ENCODE measurements at places on chromosomes 6 and 20.

DNA sequence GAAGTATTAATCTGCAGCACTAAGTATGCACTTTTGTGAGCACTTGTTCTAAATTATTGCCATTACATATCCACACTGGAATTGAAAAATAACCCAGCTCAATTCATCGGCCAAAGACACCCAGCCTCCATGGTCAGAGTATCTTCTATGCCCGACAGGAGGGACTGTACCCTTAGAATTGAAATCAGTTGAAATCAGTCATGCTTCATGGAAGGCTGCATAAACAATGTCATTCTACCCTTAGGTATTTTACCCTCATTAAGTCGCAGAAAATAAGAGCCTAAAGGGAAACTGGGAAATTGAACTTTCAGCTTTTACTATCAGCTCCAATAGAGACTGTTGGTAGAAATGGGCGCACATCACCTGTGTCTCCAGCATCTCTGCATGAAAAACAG is 2.9 kb upstream of the RAMACL start:
- DNase-seq = no peak

DNA sequence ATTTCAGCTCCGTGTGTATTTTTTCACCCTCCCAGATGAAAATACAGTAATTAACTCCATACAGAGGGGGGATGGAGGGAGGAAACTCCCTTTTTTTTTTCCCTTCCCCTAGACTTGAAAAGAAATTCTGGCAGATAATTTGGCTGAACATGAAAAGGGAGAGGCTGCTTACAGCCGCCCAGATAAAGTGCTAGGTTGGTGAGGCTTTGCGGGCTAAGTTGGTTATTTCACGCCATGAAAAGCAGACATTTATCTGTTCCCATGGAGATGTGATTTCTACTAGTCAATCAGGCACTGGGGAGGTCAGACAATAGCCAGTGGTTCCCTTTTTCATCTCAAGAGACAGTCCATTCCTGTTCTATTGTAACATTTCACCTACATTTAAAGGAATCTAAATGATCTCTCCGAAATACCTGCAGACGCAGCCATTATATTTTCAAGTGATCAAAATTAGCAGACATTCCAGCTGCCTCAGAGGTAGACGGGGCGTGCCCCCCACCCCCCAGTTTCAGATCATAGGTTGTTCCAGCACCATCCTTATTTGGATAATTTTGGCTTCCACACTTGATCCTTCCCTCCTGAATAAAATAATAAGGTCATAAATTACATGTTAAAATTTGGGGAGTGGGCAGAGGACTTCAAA is 143.9 kb upstream of the ZNF217 start:
- no peak for DNase-seq

DNA sequence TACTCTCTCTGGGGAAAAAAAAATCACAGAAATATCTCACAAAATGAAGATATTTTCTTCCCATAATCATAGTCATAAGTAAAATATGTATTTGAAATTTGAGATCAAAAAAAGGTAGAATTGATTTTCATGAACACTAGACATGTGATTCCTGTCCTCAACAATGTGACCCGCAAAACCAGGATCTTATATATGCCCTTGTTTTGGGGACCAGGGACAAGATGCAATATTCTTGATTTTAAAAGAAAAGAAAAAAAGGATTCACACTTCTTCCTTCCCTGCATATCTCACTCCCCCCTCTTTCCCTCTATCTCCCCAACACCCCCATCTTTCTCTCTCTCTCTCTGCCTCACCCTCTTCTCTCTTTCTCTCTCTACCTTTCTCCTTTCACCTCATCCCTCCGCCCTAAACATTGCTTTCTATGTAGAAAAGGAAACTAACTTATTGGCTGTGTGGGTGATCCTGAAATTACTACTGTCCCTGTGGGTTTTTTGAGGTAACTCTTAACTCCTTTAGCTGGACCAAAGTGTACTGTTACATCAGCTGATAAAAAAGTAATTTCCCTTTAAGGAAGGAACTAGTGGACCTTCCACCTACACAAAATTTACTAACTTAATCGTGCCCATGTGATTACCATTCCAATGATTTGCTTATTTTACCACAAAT is 85.6 kb downstream of the AIG1 start:
- no peak for DNase-seq

DNA sequence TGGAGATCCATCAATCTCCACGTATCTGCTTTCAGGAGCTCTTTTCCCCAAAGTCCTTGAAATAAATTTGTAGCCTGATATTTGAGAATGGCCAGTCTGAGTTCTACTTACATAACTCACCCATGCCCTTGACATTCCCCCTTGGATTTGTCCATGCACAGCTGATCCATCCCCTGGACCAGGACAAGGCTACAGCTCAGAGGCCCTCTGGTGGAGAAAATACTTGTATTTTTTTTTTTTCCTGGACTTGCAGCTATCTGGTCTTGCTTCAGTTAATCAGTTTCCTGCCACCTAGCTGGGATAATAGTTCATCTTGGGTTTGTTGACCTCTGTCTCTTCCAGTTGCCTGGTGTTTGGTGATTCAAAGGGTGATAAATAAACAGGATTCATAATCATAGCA is 467.6 kb downstream of the DHX35 start:
- no peak for DNase-seq

GRCh38 chr6:168934660-168935627 is 318.7 kb downstream of the THBS2 start:
- DNase-seq = no peak

GRCh38 chr6:113625850-113626249 is 231.3 kb upstream of the MARCKS start:
- DNase-seq = no peak

DNA sequence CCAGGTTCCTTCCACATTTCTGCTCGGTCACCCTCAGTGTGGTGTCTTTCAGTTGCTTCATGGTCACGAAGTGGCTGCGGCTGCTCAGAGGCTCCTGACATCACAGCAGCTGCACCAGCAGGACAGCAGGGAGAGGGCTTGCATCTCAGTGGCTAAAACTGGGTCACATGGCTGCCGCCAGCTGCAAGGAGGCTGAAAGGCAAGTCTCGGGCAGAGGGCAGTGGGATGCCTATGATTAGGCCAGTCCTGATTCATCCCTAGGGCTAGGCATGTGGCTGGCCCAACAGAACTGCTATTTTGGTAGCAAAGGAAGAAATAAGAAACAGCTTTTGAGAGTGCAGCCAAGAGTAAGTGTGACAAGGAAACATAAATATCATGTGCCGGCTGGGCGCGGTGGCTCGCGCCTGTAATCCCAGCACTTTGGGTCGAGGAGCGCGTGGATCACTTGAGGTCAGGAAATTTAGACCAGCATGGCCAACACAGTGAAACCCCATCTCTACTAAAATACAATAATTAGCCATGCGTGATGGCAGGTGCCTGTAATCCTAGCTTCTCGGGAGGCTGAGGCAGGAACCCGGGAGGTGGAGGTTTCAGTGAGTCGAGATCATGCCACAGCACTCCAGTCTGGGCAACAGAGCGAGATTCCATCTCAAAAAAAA is 46.6 kb downstream of the RBM38 start:
- DNase-seq = no peak

GRCh38 chr6:141488488-141488887 is 644.2 kb upstream of the GJE1 start:
- no peak for DNase-seq

DNA sequence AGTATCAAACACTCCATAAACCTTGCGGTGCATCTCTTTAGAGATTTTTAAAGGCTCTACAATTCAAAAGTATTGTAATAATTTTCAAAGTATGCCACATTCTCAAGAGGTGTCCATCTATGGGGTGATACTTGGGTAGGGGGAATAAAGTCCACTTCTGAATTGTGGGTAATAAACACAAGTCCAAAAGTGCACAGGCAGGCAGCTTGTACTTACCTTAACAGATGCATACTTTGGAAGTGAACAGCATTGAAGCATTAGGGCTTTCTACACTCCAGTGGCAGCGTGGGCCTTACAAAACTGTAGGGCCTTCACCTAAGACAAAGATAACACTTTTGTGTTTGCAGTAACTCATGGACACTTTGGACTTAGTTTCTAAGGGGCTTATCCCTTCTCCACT is 58.6 kb downstream of the AIG1 start:
- no peak for DNase-seq

- DNase-seq = no peak
Observed at GRCh38 chr6:156928126-156928525, 150.9 kb downstream of the ARID1B start.

- DNase-seq = no peak
Observed at GRCh38 chr6:3819161-3820110, 29.7 kb upstream of the FAM50B start.

DNA sequence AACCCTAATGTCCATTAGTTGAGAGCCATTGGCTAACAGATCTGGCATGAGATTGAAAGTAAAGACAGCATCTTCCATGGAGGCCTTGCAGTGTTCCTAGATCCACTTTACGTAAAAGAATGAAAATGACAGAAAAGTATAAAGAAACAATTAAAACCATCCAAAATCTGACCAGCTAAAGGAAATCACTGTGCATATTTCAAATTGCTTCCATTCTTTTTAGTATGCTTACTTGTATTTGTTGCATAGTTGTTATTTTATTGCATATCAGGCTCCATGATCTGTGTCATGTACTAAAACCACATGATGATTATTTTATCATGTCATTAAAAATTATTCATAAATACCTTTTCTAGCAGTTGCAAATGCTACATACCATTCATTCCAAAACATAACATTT is 67.9 kb downstream of the GCLC start:
- no peak for DNase-seq

DNA sequence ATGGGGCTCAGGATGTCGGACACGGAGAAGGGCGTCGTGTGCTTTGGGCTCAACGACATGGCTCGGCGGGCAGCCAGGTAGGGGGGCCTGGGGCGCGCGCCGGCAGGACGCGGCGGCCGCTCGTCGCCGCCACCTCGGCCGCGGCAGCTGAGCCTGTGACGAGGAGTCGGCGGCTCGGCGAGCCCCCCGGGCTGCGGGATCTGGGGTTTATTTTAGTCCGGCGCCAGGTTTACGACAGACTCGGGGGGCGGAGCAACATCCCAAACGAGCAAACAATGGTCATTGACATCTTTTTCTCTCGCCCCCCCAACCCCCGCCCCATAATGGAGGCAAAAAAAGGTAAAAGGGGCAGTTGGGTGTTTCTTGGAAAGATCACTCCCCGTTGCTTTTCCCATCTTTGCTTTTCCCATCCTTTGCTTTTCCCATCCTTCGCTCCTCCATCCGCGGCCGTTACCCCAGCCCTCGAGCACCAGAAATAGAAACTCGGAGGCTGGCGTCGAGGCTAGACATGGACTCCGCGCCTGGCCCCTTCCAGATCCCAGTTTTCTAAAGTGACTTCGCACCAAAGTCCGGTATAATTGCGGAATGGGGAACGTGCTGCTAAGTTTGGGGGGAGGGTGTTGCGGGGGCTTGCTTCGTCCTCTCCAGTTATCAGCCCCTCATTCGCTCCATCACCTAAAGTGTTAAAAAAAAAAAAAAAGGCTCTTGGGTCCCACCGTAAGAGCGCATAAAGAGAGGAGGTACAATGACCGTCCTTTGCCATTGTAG is at the start of gene NKX2-4:
TSS of gene NKX2-4 (minus strand) at position 186 of the 768 bp plus-strand sequence. CDS start at position 59, 127 bp downstream.
- no peak for DNase-seq

GRCh38 chr20:21520702-21521595 is 7.1 kb upstream of the NKX2-2 start:
- DNase-seq = peak; percentile 21

DNA sequence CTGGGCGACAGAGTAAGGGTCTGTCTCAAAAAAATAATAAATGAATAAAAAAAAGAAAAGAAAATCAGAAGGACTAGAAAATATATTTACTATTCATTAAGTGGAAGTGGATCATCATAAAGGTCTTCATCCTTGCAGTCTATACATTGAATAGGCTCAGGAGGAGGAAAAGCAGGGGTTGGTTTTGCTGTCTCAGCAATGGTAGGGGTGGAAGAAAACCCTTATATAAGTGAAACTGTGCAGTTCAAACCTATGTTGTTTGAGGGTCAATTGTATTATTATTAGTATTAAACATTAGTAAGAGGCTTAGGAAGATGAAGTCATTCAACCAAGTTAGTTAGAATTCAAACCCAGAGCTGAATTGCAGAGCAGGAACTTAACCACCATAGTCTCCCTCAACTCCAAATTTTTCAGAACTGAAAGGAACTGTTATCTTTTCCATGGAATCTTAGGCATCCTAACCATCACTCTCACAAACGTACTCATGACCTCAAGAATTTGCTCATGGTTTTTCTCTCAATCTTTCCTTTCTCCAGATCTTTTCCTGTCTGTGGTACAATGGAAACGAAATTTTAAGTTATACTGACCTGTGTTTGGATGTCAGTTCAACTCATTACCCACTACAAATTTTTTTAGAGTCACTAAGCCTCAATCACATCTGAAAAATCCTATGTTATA is 7.7 kb upstream of the SMIM13 start:
- no peak for DNase-seq

DNA sequence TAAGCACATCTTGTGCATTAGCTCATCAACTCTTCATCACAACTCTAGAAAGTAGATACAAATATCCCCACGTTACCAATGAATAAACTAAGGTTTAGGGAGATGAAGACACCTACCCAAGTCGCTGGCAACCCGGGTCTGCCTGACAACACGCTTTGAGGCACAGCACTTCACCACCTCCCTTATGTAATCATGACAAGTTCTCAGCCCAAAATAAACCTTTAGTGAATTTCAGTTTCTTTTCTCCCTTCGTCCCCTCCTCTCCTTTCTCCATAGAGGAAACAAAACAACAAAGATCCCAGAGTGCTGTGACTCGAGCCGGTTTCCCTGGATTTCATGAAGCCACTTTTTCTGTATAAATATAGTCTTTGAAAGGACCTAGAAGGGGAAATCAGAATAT is 105.4 kb downstream of the MAFB start:
- DNase-seq = no peak

GRCh38 chr6:139996253-139996834 is 621.9 kb upstream of the CITED2 start:
- DNase-seq = no peak

DNA sequence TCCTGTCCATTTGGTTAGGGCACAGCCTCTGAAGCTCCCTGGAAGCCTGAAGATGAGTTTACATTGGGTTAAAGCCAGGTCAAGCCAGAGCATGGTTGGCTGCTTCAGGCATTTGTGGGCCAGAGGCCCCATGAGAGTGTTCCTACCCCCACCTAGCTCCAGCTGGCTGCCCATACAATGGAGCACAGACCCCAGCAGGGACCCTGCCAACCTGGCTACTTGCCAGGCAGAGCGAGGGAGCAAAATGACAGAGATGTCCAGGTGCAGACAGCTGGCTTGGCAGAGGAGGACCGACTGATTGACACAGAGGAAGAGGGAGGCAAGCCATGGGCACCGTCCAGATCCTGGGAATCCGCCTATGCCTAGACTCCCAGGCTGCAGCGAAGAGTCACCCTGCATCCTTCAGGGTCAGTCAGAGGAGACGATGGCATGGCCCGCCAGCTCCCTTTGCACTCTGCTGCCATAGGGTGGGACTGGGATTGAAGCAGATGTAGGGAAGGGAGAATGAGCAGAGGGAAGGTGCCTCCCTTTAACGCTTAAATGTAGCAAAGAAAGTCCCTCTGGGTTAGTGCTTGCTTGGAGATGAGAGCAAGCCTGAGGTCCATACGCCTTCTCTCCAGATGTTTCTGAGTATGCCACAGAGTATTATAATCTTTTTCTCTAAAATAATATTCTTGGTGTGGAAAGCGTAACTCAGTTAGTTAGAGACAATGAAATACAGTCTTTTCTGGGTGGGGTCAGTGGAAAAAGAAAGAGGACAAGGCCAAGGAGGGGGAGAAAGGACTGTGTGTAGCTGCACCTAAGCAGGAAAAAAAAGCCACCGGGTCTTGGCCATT is 77.6 kb upstream of the FYN start:
- DNase-seq = no peak

- DNase-seq = no peak
Observed at GRCh38 chr6:167444602-167445346, 119.9 kb downstream of the TTLL2 start.
